ENCODE measurements at places on chromosomes 1 and 21.

- no peak for DNase-seq
These were observed 64.9 kb downstream of the TAS1R2 start for GRCh38 chr1:18794561-18794960.

GRCh38 chr1:101295209-101295608, 58.4 kb downstream of the S1PR1 start:
- DNase-seq = no peak

DNA sequence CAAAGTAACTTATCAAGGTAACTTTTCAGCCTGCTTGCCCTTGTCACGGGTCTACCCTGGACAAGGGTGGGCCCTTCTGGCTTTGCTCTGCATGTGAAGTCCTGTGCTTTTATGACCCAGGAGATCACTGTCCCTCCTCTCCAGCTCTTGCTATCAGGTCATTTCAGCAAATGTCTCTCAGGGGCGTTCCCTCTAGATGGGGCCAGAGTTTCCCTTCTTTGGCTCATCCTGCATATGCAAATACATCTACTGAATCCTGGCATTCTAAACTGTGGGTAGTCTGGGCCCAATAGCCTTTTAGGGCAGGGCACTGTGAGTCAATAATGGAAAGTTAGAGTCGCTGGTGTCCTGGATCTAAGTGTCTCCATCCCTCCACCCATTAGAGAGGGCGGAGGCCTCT, 366.9 kb upstream of the USP24 start:
- no peak for DNase-seq

GRCh38 chr1:31715087-31715872, 11.5 kb upstream of the COL16A1 start:
- DNase-seq = peak; percentile 33

DNA sequence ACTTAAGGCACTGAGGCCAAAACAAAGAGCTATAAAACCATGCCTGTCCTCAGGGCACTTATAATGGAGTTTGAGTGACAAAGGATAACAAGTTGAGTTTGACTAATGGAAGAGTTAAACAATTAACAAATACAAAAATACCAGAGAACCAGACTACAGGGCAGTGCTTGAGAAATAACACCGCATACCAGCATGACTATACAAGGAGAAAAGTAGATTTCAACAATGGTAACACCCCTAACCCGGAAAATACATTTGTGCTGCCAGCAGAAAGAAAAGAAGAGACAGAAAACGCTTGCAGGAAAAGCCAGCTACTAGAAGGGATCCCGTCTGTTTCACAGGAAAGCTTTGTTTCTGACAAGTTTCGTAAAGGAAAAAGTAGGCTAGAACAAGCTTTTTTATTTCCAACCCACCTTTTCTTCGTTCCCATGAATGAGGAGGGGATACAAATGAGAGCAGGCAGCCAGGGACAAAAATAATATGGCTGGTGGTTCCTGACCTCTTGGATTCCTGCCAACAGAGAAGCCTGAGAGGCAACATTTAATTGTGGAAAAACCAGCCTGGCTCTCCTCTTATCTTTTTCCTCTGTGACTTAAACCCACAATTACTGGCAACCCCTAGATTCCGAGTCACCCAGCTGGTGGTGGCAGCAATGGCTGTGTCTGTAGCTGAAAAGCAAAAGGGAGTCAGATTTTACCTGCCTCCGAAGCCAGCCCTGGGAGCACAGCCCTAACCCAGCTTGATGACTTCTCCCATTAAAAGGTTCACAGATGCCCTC, 56.5 kb downstream of the WLS start:
- no peak for DNase-seq

GRCh38 chr1:30313584-30313983, 409.8 kb downstream of the MATN1 start:
- no peak for DNase-seq

DNA sequence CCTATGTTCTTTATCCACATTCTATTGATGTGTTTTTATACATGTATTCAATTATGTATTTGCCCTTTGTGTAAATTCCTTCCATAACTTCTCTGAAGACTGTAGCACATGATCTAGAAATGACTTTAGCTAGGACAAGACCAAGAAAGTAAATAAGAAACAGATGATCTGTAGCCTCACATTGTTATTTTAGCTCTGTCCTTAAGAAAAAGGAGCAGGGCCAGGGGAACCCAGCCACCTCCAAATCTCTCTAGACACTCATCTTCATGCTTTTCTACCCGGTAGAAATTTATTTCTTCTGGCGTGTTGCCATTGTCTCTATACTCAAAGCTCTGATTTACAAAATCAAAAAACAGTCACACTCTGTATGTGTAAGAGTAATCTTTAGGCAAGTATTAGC, 27.1 kb downstream of the CDC7 start:
- DNase-seq = no peak

- no peak for DNase-seq
These were observed 1.6 kb upstream of the SH3BGRL3 start for GRCh38 chr1:26278303-26278702.

DNA sequence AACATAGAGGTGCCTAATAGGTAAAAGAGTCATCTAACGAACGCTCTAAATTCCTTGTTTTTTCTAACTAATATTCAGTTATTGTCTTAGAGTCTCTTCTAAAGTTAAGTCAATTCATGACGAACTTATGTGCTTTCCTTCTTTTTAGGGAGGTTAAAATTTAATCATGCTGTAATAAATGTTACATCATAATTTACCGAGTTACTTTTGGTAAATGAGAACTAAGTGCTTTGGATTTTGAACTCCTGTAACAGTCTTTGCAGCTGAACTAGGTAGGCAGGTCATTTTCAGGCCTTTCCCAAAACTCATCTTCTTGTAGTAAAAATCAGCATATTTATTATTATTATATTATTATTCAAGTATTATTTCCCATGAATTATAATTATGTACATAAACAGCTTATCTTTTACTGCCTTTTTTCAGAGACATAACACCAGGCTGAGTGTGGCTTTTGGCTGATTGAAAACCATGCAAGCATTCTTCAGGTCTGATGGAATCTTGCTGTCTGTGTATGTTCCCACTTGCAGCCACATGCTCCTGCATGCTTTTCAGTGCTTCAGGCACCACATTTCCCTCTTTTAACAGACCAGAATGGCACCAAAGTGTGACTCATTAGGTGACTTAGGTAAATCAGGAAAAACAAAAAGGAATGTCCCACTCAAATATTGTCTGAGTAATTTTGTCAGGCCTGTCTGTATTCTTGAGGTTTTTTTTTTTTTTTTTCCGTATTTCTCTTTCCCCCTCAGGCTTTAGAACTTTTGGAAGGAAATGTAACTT, 81.0 kb upstream of the CD55 start:
- no peak for DNase-seq

DNA sequence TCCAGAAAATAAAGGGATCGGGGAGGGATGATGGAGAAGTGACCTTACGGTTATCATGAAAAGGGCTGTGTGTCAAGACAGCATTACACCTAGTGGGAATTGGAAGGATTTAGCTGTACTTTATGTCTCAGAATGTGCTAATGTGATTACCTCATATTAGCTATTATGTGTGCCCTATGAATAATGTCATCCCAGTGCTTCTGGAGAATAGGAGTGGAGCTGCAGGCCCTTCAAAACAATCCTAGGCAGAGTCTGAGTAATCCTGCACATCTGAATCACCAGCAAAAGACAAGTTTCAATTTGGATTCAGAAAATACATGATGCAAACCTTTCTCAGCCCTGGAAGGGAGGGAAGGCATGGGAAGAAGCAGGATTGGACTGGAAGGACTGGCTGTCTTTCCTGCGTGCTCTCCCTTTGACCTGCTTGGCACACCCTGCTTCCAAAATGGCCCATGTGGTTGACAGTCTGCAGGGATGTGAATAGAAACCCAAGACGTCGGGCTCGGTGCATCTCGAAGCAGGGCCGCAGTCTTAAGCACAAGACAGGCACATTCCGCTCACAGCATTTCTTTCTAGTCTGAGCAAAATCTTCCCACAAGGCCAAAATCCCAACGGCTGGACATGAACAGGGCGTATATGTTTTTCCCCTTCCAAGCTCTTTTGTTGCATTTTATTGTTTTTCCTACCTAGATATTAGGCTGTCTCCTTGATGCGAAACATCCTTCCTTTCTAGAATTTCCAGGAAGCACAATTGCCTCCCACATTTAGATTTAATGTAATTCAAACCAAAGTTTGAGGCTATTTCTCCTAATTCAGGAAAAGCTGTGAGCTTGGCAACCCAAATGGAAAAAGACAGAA, 54.3 kb upstream of the TARBP1 start:
- no peak for DNase-seq

DNA sequence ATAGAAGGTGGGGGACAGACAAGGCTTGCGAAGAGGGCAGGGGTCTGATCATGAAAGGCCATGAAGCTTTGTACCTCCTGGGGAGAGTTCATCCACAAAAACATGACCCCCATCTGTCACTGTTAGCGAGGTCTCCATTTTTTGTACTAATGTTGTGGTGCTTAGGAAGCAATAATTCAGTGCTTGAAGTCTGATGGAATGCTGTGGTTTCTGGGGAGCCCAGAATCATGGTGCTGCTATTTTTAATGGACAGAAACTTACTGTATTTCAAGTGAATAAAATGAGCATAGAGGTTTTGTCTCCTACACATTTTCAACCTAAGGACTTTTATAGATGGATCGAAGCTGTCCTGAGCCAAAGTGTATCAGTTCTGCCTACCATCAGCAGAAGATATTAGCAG, 28.2 kb upstream of the RGL1 start:
- no peak for DNase-seq

DNA sequence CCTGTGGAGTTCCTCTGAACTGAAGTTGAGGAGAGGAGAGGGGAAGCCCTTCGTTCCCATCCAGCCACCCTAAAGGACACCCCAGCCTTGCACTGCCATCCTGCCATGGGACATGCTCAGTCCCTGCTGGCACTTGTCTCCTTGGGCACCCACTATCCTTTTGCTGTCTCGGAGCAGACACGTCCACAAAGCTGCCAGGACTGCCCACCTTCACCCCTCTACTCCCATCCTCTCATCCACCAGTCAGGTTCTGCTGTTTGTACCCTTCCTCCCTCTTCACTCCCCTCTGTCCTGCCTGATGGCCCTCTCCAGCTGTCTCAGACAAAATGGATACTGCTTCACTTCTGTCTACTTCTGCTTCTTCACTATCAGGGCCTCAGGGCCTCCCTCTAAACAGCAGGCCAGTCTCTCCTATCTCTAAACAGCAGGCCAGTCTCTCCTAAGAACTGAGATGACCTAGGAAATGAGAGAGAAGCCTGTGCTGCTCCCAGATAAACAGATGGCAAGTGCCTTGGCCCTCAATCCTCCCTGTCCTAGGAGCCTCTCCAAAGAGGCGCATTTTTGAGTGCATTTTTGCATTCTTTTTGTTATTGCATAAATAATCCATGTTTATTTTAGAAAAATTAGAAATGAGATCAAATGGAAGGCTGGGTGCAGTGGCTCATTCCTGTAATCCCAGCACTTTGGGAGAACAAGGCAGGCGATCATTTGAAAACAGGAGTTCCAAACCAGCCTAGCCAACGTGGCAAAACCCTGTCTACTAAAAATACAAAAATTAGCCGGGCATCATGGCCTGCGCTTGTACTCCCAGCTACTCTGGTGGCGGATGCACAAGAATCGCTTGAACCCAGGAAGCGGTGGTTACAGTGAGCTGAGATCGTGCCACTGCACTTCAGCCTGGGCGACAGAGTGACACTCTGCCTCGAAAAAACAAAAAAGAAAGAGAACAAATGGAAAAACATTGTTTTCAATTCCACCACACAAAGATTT, 4.4 kb upstream of the PYCR2 start:
- DNase-seq = no peak

DNA sequence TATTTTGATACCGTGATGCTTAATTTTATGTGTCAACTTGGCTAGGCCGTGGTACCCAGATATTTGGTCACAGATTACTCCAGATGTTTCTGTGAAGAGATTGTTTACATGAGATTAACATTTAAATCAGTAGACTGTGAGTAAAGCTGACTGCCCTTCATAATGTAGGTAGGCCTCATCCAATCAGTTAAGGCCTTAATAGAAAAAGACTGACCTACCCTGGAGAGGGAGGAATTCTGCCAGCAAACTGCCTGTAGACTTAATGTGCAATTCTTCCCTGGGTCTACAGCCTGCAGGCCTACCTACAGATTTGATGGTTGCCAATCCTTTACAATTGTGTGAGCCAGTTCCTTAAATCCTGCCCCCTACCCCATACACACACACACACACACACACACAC, 4.3 kb downstream of the SETSIP start:
- no peak for DNase-seq

- DNase-seq = no peak
These were observed 3.2 kb upstream of the PROX1 start for GRCh38 chr1:213984387-213985208.

DNA sequence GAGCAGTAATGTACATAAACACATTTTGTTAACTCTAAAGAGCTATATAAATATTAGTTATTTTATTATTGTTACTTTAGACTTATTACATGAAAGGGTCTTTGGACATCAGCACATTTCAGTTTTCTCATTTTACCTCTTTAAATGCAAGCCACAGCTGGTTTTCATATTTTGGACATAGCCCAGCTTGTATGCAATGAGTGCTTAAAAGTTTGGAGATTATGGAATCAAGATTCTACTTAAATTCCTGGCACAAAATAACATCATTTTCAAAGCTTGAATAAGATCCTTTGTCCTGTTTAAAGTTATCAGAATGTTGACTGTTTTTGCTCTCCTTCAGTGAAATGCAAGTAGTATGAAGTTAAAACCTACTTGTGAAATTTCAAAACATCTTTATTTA, 15.5 kb upstream of the LEPR start:
- DNase-seq = no peak

DNA sequence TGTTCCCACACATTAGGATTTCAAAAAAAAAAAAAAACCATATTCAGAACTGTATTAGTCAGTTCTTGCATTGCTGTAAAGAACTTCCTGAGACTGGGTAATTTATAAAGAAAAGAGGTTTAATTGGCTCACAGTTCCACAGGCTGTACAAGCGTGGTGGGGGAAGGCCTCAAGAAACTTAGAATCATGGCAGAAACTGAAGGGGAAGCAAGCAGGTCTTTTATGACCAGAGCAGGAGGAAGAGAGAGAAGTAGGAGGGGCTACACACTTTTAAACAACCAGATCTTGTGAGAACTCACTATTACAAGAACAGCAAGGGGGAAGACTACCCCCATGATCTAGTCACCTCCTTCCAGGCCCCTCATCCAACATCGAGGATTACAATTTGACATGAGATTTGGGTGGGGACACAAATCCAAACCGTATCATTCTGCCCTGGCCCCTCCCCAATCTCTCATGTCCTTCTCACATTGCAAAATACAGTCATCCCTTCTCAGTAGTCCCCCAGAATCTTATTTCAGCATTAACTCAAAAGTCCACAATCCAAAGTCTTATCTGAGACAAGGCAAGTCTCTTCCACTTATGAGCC, 51.8 kb downstream of the POU2F1 start:
- DNase-seq = no peak

- no peak for DNase-seq
These were observed 1.1 kb upstream of the GUCA2B start for GRCh38 chr1:42152119-42152518.

All from stimulated activated CD4-positive, alpha-beta T cell treated with anti-CD3 and anti-CD28 coated beads, TNF-alpha, amount 100 ng/mL, for 48 hours (primary cell).